ENCODE measurements at places on chromosomes 13 and 19. TPM values are rescaled to one million over a fixed set of nuclear protein-coding genes. Genes with fewer than 3 reads are reported as not detected.

The CLEC17A gene
- total RNA-seq, result under 0.01 TPM

The PSPC1 gene
- total RNA-seq, result 76.6 TPM

The PRTN3 gene
- not detected for total RNA-seq

The NLRP5 gene
- not detected for total RNA-seq

The TRAPPC5 gene
- 55.4 TPM for total RNA-seq

The URAD gene
- not detected for total RNA-seq

The CRX gene
- not detected for total RNA-seq

The ATXN8OS gene
- total RNA-seq, result not detected

The C1QTNF9 gene
- total RNA-seq, result not detected

The ADGRE2 gene
- not detected for total RNA-seq

The ECSIT gene
- 30.8 TPM for total RNA-seq

Measured in smooth muscle cell of trachea (primary cell).